ENCODE measurements at places on chromosomes 1 and 21. TPM values are rescaled to one million over a fixed set of nuclear protein-coding genes. Genes with fewer than 3 reads are reported as not detected.

DNA sequence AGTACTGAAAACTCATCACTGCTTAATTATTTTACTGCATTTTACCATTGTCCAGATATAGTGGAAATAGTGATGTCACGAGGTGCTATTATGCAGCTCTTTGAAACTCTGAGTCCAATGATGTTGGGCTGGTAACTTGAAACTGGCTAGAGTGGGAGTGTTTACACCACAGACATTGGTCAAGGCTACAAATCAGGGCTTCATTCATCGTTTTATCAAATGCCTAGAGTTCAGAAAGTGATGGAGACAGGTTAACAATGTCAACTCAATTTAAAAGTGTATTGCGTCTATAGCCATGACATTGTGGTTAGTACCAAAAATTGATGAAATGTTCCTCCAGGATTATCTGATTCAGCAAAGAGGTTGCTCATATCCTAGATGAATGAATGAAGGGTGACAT is 12.7 kb downstream of the PADI1 start:
- no peak for DNase-seq

GRCh38 chr1:6125366-6125765 is 54.8 kb downstream of the CHD5 start:
- no peak for DNase-seq

GRCh38 chr1:6915999-6916565 is 130.8 kb downstream of the CAMTA1 start:
- no peak for DNase-seq

DNA sequence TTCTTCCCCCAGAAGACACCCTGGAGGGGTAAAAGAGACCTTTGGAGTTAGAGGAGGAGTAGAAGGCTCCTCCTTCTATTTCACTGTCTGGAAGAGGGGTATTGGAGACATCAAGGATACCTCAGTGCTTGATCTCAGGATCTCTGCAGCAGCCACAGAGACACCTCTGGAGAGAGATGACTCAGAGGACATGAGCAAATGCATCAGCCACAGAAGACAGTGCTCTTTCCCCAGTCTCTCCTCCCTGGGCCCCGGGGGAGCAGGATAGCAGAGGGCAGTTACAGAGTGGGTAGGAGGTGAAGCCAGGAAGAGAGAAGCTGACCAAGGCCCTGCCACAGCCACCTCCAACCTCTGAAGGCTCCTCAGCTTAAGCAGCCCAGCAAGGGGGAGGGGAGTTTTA is 15.3 kb upstream of the TEDDM1 start:
- DNase-seq: no peak

DNA sequence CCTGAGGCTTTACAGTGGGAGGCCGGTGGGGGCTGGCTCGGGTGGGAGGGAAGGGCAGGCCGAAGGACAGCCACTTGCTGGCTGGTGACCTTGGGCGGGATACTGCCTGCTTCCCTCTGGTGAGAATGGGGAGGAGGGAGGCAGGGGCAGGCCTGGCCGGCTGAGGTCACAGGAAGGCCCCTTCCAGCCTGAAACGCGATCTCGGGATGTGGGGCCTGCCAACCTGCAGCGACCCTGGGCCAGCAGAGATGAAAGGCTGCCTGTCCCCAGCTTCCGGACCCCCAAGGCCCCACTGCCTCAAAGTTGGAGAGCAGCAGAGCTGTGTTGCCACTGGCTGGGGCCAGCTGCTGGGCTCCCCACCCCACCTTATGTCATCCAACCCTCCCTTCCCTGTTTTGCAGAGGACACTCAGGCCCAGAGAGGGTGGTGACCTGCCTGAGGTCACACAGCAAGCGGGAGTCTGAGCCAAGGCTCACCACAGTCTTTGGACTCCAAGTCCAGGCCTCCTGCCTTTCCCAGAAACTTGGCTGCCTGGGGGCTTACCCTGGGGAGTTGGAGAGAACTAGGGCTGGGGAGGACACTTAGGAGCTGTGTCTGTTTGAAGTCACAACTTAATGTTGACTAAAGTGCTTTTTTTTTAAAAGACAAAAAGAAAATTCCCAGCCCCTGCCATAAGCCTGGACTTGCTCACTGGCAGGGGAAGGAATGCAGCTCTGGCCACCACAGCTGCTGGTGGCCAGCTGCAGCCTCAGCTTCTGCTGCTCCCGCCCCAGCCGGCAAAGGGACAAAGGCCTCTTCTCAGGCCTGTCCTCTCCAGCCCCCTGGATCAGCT is 14.8 kb upstream of the WASF2 start:
- DNase-seq: peak; percentile 32

GRCh38 chr1:2352341-2352896 is 38.9 kb downstream of the MORN1 start:
- DNase-seq: no peak

GRCh38 chr1:12194666-12195216 is 27.9 kb downstream of the TNFRSF1B start:
- DNase-seq: no peak

DNA sequence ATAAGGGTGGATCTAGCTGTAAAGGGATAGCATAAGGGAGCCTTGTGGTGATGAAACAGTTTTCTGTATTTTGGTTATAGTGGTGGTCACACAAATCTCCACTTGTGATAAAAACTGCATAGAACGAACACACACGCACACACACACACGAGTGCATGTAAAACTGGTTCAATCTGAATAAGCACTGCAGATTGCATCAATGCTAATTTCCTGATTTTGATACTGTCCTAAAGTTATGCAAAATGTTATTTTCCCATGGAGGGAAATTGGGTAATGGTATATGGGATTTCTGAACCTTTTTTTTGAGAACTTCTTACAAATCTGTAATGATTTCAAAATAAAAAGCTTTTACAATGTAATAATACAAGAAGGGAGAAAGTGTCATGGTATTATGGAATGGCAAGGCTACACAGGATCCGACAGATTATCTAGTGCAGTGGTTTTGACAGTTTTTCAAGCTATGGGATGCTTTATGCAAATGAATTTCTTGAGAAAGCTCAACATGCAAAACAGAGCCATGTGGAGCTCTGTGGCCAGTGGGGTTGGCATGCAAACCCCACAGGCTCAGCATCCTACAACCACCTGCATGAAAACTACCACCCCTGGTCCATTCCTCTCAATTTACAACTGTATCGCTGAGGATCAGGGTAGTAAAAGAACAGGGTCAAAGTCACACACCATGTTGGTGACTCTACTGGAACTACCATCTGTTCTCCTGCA is 18.8 kb downstream of the SLC41A1 start:
- no peak for DNase-seq

DNA sequence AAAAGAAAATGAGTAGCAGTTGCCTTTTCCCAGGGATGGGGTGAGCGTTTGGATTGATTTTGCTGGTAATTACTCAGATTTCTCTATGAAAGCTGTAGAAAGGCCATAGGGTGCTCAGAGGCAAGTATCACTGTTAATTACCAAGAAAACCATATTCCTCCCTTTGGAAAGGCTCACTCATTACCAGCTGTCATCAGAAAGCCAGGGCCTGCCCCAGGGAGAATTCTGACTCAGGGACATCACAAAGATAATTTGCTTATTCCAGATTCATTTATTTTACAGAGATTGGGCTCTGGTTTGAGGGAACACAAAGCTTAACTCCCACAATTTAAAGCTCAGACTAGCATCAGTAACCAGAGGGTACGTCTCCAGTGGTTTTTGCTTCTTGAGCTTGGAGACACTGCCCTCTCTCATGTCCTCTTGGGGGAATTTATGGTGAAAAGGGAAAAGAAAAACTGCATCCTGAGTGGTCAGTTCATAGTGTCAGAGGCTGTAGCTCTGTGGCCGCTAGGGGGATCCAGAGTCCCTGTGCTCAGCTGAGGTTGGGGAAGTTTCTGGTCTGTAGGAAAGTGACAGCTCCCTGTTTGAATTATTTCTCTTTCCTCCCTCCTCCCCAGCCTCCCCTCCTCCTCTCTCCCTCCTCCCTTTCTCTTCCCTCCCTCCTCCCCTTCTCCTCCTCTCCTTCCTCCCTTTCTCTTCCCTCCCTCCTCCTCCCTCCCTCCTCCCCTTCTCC is 204.3 kb downstream of the KCNJ6 start:
- peak; percentile 88 for DNase-seq

DNA sequence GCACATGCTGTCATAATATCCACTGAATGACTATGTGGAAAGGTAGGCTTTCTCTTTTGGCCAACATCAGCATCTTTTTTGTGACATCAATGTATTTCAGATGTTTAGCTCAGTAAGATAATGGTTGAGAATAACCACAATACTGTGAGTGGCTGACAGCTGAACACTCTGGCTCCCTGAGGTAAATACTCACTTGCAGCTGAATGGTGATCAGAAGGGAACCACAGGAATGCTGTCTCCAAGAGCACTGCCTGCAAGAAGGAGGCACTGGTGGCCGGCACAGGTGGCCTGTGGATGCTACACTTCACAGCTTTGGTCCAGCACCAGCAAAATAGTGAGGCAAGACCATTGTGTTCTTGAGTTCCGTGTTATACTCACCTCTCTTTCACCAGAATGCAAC is 118.7 kb upstream of the PPM1J start:
- no peak for DNase-seq

Gene LCE2C
- total RNA-seq: not detected

Gene MYOC
- 5.2 TPM for total RNA-seq

Gene RGS8
- 6.8 TPM for total RNA-seq

Gene GRIK3
- 18.5 TPM for total RNA-seq
